ENCODE measurements at places on chromosomes 5 and 9.

GRCh38 chr9:126127591-126127990 is 199.0 kb upstream of the MVB12B start:
- DNase-seq = no peak

DNA sequence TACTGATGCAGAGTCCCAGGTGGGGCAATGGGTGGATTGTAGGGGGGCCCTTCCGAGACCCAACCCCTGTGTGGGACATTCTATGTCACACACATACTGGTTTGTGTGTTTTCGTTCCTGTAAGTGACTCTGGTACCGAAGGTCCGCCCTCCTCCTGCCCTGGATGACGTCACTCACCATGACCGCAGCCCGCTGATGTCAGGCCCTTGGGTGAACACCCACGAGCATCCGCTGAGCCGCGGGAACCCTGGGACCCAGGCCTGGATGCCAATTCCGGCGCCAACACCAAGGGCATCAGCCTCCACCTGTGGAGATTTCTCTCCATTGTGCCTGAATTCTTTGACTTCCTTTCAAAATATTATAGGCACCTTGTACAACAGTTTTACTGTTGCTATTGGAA is 184.3 kb downstream of the MTRR start:
- no peak for DNase-seq

DNA sequence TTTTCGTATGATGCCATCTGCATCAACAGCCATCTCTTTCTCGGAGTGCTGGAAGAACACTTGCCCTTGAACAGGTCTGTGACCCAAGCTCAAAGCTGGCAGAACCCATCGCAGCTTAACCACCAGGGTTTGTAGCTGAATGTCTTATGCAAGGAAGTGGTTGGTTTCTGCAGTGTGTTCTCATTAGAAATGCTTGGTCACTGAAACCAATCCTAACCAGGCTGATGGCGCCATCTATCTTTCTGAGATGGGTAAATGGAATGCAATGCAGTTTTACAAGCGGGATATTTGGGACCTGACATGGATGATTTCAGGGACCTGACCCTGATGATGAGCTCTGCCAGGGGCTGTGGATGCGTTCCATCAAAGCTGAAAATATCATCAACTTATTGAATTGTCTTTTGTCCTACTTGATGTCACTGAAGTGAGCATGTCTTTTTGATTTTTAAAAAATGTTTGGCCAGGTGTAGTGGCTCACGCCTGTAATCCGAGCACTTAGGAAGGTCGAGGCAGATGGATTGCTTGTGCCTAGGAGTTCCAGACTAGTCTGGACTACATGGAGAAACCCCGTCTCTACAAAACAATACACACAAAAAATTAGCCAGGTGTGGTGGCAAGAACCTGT is 28.7 kb downstream of the DMRT3 start:
- no peak for DNase-seq

- DNase-seq = no peak
These were observed 151.5 kb downstream of the GOLPH3 start for GRCh38 chr5:32022638-32023037.

DNA sequence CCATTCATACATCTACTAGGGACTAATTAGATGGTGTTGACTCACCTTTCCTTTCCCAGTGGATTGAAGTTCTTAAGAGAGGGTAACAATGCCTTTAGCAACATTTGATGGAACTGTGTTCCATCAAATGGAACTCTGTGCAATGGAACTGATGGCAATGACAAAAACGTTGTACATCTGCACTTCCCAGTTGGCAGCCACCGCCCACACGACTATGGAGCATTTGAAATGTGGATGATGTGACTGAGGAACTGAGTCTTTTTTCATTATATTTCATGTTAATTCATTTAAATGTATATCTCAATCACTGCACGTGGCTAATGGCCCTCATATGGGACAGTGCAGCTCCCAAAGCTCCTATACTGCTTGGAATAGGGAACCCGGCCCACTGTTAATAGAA is 39.0 kb upstream of the ICE1 start:
- DNase-seq = no peak
